Frontal cortex (tissue), 4 donors: ENCODE measurements at places on chromosomes 1 and 21. TPM values are rescaled to one million over a fixed set of nuclear protein-coding genes. Genes with fewer than 3 reads are reported as not detected.

The C1orf115 gene
- total RNA-seq = 60.7 TPM

The ROR1 gene
- total RNA-seq = 2.0 TPM

The ANKRD45 gene
- 14.7 TPM for total RNA-seq

The PRR9 gene
- not detected for total RNA-seq

The PRDM16 gene
- 1.6 TPM for total RNA-seq

The GPX7 gene
- total RNA-seq = 29.3 TPM

The SMCP gene
- total RNA-seq = not detected

The HES3 gene
- not detected for total RNA-seq

The OLFML3 gene
- 17.5 TPM for total RNA-seq

The DMBX1 gene
- total RNA-seq = not detected
